ENCODE measurements at places on chromosomes 4 and X.

DNA sequence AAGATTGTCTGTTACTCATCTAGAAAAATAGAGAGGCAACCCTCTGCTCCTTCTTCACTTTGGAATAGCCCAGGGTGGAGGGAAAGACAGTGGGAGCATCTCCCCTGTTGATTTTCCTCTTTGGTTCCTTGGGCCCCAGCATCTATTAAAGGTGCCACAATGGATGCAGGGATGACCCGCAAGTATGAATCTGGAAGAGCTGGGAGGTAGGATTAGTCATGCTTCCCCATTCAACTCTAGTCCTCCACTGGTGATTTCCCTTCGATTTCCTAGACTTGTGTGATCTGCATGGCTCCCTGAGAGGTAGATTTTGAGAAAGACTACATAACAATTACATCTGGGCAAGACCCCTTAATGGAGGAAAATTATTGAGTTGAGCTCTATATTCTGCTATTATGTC lies 127.8 kb downstream of the MAGEE1 start:
- DNase-seq = no peak

- DNase-seq = no peak
Measured at GRCh38 chr4:5463936-5464650, 244.3 kb downstream of the EVC2 start.

- no peak for DNase-seq
Measured at GRCh38 chr4:15832523-15833451, 54.7 kb downstream of the CD38 start.

GRCh38 chr4:86015412-86016350 lies 344.2 kb downstream of the MAPK10 start:
- no peak for DNase-seq

DNA sequence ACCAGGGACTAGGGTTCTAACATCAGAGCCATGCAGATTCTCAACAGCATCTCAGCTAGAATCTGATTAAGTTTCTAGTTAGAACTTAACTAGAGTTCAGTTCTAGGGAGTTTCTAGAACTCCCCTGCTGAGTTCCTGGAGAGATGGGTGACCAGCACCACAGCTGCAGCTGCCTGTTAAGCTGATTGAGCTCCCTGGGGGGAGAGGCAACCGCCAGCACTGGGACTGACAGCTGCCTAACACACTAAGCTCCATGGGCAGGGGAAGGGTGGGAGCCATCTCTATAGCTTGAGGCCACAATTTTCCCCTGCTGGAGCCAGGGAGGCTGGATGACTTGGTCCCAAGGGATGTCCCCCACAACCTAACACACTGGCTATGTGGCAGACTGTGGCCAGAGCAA lies 84.2 kb downstream of the CHIC1 start:
- DNase-seq = no peak

GRCh38 chr4:13534344-13535063 lies 9.8 kb downstream of the NKX3-2 start:
- no peak for DNase-seq

Measured in T-helper 22 cell (primary cell).